ENCODE measurements at places on chromosomes 11 and 22. TPM values are rescaled to one million over a fixed set of nuclear protein-coding genes. Genes with fewer than 3 reads are reported as not detected.

Gene AMBRA1
- 72.4 TPM for total RNA-seq

DNA sequence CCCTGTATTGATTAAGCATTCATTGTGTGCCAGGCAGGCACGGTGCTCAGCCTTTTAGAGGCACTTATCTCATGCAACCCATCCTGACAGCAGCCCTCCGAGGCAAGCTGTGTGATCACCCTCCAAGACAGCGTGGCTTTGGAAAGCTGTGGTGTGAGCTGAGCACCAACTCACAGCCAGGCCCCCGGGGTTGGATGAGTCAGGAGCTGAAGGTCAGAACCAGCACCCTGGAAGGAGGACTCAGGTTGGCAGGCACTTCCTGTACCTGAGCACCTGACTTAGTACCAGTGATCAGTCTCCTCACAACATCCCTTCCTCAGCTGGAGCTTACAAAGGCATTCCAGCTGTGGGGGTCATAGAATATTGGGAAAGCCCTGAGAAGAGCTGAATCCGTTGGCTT, 9.0 kb downstream of the PATZ1 start:
- no peak for DNase-seq

DNA sequence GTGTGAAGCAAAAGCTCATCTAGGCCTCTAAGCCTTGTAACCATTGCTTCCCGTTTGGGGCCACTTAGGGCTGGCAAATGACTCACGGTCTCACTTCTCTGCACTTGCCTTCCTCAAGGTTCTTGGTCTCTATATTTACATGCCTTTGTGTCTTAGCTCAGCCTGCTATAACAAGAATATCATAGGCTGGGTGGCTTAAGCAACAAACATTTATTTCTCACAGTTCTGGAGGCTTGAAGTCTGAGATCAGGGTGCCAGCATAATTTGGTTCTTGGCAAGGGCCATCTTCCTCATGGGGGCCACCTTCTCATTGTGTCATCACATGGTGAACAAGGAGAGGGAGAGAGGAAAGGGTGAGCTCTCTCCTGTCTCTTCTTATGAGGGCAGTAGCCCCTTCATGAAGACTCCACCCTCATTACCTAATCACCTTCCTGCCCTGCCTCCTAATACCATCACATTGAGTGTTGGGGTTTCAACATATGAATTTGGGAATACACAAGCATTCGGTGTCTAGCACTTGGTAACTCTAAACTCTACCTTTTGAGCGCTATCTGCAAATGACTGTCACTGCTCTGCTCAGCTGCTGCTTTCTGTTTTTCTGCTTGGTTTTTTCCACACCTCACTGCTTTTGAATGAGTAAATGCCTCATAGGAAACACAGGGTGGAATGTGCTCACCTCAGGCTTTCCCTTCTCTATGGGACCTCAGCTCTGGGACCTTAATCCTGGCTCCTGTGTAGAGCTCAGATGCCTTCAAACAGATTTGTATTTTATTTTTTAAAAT, 16.2 kb upstream of the ME3 start:
- DNase-seq: no peak

DNA sequence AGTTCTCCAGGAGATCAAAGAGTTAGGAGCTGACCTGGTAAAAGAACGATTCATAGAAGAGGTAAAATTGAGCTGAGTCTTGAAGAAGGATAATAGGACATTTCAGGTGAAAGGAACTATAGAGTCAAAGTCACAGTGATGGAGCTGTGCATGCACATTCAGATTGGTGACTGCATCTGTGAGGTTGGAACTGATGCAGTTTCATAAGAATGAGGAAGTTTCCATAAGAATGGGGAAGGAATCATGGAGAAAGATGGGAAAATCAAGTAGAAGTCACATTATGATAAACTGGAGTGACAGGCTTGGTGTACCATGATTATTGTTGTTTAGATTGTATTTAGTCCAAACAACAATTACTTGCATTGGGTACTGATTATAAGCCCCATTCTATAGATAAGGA, 232.2 kb downstream of the FAM76B start:
- DNase-seq: no peak

DNA sequence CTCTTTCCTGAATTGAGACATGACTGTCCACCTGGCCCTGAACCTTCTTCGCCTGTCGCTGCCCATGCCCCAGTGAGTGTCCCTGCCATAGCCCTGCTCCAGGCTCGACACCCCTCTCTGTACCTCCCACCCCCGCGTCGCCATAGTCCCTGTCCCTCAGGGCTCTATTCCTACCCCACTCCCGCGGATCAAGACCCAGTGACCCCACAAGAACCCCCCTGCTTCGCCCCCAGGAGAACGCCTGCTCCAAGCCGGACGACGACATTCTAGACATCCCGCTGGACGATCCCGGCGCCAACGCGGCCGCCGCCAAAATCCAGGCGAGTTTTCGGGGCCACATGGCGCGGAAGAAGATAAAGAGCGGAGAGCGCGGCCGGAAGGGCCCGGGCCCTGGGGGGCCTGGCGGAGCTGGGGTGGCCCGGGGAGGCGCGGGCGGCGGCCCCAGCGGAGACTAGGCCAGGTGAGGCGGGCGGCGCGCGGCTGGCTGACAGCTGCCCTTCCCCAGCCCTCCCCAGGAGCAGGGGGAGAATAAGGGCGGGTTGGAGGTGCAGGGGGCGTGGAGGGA, 5.6 kb downstream of the NRGN start:
- DNase-seq: no peak

Gene CALCA
- total RNA-seq: not detected

- DNase-seq: no peak
Measured at GRCh38 chr11:69964247-69964643, 113.9 kb upstream of the ANO1 start.

Gene GUCY1A2
- total RNA-seq: not detected

DNA sequence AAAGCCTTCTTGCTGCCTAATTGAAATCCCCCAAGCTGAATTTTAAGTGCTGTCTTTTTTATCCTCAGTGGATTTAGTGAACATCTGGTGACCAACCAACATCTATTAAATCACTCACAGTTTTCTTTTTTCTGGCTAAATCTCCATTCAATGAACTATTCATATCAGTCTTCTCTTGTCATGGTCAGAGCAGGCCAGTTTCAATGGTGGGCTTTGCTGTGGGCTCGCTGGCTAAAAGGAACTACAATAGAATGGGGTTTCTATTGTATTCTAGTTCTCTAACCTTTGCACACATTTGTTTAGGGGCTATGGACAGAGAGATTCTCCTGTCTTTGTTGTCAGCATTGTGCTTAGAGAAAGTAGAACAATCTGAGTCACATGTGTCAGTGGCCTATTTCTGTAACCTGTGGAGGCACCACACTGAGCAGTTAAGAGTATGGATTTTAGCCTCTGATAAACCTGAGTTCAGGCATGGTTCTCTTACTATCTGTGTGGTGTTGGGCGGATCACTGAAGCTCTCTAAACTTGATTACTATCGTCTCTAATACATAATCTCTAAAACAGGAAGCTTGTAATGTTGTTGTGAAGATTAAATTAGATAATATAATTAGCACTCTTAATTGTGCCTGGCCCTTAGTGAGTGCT, 94.2 kb upstream of the CADM1 start:
- DNase-seq: no peak

DNA sequence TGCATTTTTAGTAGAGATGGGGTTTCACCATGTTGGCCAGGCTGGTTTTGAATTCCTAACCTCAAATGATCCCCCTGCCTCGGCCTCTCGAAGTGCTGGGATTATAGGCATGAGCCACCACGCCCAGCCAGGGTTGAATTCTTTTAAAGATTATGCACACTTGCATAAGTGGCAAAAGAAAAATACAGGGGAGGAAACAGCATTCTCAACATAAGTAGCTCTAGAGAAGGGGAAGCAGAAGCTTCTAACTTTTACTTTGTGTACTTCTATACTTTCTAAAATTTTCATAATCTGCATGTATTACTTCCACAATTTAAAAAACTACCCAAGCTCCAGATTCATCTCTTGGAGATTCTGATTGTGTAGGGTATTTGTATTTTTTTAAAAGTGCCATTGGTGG, 108.0 kb downstream of the SLC1A2 start:
- DNase-seq: no peak

Gene HEPHL1
- not detected for total RNA-seq

DNA sequence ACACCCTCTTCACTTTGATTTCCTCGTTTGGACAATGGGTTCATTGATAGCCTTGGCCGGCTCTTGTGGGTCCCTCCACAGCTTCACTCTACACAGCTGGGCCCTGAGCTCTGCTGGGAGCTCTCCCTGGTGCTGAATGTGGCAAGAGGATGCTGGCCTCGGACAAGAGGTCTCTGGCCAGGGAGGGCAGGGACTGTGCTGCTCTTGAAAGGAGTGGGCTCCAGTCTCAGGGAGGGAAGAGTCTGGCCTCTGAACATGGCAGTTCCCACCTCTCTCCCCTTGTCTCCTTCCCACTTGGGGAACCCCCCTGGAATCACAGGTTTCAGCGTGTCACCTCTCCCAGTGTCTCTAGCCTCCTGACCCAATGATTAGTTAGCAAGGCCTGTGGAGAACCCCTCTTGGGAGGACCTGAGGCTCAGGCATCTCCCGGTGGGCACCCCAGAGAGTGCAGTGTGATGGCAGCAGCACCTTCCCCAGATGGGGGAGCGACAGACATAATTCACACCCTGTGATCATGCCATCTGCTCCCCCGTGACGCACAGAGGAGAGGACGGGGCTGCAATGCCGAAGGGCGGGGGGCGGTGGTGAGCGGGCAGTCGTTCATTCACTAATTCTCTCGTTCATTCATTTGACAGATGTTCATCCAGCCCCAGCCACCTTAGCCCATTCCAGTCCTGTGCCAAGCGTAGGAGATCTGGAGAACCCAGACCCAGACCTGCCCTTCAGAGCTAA, 2.8 kb upstream of the CABP7 start:
- no peak for DNase-seq

Gene FIBIN
- total RNA-seq: not detected

GRCh38 chr22:41974691-41975290, 5.5 kb downstream of the SEPTIN3 start:
- DNase-seq: no peak

- DNase-seq: no peak
Measured at GRCh38 chr11:27184458-27185312, 144.1 kb downstream of the BBOX1 start.

GRCh38 chr11:92257536-92257935, 32.9 kb downstream of the FAT3 start:
- DNase-seq: no peak

Data from natural killer cell treated with Interleukin-12 subunit alpha and Interleukin-12 subunit beta and Interleukin-15 and Interleukin-18, amount 100 ng/mL, for 72 hours (primary cell).